NCI-H69 (cell line): ENCODE measurements at places on chromosomes 2 and 18.

GRCh38 chr2:166614503-166614902 lies 120.5 kb upstream of the SCN7A start:
- DNase-seq: peak; percentile 95

DNA sequence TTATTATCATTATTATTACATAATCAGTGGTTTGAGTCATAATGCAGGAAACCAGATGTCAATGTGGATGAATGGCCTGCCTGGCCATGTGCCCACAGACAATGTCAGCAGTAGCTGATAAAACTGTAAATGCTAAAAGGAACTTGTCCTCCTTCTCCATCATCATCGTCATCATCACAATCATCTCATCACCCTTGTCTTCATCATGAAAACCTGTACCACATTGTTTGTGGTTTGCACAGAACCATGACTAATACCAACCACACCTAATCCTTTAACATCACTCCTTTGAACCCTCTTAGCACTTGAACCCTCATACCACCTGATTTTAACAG lies 96.0 kb downstream of the HNMT start:
- peak; percentile 87 for DNase-seq

GRCh38 chr2:105294046-105294445 lies 35.5 kb downstream of the TGFBRAP1 start:
- DNase-seq: no peak

DNA sequence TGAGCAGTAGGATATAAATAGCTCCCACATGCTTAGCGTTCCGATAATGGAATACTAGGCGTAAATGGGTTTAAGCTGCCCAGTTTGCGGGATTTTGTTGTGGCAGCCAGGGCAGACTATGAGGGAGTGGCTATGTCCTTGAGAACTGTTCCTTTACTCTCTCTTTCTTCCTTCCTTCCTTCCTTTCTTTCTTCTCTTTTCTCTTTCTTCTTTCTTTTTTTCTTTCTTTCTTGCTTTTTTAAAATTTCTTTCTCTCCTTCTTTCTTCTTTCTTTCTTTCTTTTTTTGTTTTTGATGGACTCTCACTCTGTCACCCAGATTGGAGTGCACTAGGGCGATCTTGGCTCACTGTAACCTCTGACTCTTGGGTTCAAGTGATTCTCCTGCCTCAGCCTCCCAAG lies 9.1 kb upstream of the PRELID3A start:
- no peak for DNase-seq

DNA sequence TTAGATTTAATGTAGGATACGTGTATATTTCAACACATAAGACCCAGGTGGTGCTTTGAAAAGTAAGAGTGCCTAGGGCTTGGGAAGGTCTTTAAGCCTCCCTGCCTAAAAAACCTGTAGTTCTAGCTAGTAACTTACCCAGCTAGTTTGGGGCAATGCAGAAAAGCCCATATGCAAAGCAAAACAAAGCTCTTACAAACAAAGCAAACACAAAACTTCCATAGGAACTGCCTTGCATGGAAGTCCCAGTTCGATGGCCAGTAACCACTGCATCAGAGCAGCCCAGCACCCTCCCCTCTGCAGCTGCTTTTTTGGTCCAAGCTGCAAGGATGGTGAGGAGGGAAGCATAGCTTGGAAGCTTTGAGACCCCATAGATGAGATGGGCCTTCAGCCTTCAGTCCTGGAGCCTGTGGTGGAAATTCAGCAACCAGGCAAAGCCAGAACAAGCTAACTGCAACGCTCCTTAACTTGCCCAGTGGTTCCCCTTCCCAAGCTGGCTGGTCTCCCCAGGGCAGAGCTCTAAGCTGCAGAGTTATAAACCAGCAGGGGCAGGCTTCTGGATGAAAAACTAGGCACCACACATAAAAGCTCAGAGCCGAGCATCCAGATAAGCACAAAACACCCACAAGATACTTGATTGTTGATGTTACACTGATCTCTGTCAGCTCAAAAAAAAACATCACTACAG lies 16.2 kb downstream of the C2orf76 start:
- no peak for DNase-seq

- DNase-seq: no peak
Measured at GRCh38 chr2:61771904-61772845, 81.7 kb downstream of the FAM161A start.
